Posterior vena cava (tissue), 2 donors: ENCODE measurements at places on chromosomes 7 and 10. TPM values are rescaled to one million over a fixed set of nuclear protein-coding genes. Genes with fewer than 3 reads are reported as not detected.

DNA sequence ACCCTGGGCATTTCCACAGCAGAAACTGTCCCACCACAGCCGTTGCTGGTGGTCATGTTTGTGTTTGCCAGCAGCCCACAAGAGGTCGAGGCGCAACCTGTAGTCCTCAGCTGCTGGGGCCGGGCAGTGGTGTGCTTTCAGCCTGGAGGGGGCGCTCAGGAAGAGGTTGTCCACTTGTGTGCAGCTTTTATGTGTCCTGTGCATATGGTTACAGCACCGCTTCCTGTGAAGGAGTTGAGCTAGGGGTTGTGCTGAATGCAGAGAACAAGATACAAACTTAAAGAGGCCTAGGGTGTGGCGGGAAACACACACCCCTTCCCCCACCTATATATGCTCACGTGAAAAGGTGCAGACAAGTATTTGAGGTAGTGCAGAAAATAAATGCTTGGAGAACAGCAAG lies 29.5 kb upstream of the PFKFB3 start:
- DNase-seq: no peak

GRCh38 chr7:148905093-148905666 lies 21.1 kb upstream of the EZH2 start:
- no peak for DNase-seq

DNA sequence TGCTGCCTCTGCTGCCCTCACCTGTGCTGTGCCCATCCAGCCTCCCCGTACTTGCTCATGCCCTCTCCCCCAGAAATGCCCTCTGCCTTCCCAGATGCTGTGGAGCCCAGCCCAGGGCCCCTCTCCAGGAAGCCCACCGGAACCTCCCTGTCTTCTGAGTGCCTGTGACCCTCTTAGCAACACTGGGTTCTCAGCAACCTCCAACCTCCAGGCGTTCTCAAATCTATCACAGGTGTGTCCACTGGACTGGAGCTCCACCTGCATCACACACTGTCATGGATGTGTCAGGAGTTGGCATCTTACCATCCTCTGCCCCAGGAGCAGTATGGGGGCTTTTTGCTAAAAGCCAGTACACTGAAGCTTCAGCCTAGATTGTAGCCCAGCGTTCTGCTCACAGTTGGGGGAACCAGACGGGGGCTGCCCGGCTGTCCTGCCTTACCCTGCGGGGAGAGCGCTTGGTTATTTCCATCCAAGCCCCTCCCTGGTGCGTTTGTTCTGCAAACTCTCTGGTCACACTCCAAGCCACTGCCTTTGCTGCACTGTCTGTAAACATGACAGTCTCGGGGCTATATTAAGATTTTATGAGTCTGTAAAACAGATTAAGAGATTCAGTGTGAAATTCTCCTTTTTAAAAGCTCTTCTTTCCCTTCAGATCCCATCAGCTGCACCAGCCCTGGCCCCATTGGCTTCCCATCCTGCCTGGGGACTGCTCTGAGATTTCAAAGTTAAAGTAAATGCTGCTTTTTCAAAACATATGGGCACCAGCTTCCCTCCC lies 71.3 kb upstream of the CPXM2 start:
- DNase-seq: no peak

GRCh38 chr7:4807598-4808016 lies 32.2 kb downstream of the AP5Z1 start:
- DNase-seq: no peak

The GIMAP7 gene
- 23.5 TPM for total RNA-seq

GRCh38 chr10:52774600-52775106 lies 2.1 kb upstream of the MBL2 start:
- no peak for DNase-seq

DNA sequence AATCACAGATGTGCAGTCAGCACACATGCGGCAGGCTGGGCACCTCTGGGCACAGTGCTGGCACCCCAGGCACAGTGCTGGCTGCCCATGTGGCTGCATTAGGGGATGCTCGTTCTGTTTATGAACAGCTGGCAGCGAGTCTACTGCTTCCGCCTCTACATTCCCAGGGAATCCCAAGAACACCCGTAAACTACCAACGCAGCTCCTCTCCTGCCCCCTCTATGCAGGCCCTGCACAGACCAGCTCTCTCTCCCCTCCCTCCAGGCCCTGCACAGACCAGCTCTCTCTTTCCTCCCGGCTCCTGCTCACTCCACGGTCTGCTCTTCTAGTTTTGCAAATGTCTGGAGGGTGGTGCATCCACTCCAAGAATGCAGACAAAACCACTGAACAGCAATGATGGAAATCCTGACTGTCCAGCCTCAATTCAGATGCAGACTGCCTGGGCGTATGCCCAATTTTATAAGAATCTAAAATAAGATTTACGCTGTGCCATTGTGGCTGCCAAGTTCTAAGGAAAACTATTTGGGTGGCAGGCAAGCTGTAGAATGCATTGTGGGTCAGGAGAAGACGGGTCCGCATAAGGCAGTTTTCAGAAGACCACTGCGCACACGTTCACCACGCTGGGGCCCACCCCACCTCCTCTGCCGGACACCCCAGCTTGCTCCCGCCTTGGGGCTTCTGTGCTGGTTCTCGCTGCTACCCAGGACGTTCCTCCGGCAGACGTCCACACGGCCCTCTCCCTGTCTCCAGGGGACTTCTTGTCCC lies 234.6 kb downstream of the ZMYND11 start:
- no peak for DNase-seq

DNA sequence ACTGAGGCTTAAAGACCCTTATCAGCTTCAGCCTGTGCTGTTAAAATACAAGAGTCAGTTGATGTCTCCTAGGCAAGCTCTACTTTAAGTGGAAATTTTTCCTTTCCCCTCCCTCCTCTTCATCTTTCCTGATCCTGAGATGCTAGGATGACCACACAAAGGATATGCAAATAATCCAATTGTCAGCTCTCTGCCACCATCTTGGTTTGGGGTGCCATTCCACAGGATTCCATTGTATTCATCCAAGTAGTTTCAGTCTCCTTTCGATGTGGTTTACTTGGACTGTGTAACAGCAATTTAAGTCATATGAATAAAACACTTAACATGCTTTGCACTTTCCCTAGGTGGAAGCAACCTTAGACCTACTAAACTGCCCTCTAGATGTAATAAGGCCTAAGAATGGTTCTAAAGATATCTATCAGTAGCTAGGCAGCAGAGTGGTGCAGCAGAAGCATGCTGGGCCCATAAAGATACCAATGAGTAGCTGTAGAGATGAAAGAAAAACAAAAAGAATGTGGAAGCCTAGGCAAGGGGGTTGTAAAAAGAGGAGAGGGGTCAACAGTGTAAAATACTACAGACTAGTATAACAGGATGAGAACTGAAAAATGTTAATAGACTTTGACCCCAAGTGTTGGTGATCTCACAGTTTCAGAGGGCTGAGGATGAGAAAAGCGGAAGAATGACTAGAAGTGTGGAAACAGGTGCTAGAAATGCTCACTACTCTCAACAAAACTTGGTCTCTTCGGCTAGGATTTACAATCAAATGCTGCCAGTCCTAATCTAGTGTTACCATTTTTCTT lies 2.4 kb upstream of the CFAP69 start:
- DNase-seq: no peak

- DNase-seq: no peak
Measured at GRCh38 chr10:119221201-119221600, 13.8 kb downstream of the GRK5 start.

- peak; percentile 32 for DNase-seq
Measured at GRCh38 chr10:118961436-118961835, 68.1 kb upstream of the NANOS1 start.

- no peak for DNase-seq
Measured at GRCh38 chr7:137196648-137197047, 146.9 kb downstream of the PTN start.

GRCh38 chr10:49153115-49153514 lies 19.3 kb upstream of the FAM170B start:
- DNase-seq: no peak

- DNase-seq: no peak
Measured at GRCh38 chr10:120477021-120477742, 20.2 kb downstream of the PLPP4 start.

- no peak for DNase-seq
Measured at GRCh38 chr10:71243756-71244395, 31.5 kb downstream of the UNC5B start.

- DNase-seq: no peak
Measured at GRCh38 chr10:102423372-102423968, 2.8 kb downstream of the FBXL15 start.
